ENCODE measurements at places on chromosomes 2 and 18. TPM values are rescaled to one million over a fixed set of nuclear protein-coding genes. Genes with fewer than 3 reads are reported as not detected.

DNA sequence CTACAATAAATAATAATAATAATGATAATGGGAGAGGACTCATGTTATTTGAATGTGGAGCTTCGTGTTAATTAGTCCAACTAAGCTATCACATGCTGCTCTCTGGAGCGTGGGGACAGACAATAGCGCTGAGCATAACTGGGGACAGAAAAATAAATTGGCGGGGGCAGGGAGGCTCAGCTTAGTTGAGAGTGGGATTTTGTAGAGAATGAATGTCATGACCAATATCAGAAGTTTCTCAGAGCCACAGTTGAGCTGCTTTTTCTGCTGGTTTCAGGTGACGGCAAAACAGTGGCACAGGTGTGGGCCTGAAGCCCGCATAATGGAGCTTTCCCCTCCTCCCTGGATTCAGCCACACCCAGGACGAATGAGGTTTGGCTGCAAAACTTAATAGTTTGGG, 111.1 kb upstream of the CAB39 start:
- no peak for DNase-seq

PID1 gene
- total RNA-seq: 3.3 TPM

TTC27 gene
- 29.1 TPM for total RNA-seq

AKAIN1 gene
- total RNA-seq: not detected

DNA sequence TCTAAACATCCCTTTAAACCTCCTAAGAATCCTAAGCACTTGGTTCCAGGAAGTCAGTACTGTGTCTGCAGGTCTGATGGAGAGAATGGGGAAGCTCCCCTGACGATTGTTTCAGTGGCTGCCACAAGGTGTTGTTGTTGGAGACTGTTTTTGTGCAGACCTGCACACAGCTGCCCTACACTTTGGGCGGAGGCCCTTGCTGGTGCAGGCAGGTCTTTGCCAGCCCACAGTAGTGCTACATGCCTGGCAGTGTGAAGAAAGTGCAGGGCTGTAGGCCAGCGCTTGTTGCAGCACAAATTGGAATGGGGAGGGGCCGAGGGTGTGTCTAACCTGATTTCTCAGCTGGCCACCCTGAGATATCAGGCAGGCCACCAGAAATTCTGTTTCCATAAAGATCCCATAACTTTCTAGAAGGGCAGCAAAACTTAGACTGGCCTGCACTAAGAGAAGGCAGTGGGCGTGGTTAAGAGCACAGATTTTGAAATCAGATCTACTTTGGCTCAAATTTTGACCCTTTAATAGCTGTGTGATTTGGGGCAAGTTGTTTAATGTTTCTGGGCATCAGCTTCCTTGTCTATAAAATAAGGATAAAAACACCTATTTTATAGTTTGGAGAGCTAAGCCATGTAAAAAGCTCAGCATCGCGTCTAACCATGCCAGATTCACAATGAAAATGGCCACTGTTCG, 83.7 kb upstream of the SLC1A4 start:
- no peak for DNase-seq

RNU2-63P gene
- 6.6 TPM for total RNA-seq

DNA sequence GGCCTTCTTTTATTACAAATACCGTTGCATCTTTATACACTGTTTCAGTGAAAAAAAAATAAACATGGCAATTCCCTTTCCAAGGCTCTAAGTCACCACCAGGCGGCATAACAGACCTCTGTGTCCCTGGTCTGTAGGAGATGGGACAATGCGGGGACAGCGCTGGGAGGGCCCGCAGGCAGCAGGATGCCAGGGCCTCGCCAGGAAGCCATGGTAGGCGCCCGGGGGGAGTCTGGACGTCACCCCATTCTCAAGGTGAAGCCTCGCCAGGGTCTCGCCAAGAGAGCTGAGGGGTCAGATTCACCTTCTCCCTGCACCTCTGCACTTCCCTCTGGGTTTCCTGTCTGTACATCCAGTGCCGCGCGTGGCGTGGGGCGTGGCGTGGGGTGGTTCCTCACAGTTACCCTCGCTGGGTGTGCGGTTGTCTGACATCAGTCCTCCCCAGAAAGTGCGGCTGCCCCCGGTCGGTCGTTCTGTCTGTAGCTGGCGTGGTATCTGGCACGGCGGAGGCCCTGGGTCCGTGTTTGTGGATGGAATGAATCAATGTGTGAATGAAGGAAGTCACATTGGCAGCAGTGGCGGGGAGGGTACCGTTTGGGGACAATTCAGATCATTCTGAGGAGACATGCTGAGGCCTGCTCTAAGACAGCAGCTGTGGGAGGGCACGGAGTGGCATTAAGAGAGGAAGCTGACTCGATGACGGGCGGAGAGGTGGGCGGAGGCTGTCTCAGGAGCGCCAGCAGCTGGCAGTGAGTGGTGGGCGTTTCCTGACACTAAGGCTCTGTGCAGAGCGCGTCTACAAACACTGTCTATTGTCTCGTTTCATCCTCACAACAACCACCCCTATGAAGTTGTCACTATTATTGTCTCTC, 46.0 kb downstream of the LRRFIP1 start:
- DNase-seq: no peak

DSEL gene
- total RNA-seq: 20.6 TPM

DNA sequence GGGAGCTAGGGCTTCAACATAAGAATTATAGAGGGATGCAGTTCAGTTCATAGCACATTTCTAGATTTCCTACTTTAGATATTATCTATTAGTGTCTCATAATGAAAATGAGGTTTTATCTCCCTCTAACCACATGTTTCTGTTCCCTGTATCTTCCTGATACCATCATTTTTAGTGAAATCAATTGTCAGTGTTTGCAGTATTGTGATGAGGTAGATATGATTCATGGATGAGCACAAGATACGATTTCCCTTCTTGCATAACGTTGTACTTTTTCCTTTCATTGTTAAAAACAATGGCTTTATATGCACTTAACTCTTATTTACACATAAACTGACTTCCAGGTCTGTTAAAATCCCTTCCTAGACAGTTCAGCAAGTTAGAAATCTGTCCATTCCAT, 211.4 kb downstream of the ZBTB7C start:
- no peak for DNase-seq

GRCh38 chr2:82837588-82838304, 1621.3 kb downstream of the SUCLG1 start:
- DNase-seq: no peak

GRCh38 chr2:126949775-126950174, 51.1 kb downstream of the TEX51 start:
- no peak for DNase-seq

GPR35 gene
- total RNA-seq: not detected

DNA sequence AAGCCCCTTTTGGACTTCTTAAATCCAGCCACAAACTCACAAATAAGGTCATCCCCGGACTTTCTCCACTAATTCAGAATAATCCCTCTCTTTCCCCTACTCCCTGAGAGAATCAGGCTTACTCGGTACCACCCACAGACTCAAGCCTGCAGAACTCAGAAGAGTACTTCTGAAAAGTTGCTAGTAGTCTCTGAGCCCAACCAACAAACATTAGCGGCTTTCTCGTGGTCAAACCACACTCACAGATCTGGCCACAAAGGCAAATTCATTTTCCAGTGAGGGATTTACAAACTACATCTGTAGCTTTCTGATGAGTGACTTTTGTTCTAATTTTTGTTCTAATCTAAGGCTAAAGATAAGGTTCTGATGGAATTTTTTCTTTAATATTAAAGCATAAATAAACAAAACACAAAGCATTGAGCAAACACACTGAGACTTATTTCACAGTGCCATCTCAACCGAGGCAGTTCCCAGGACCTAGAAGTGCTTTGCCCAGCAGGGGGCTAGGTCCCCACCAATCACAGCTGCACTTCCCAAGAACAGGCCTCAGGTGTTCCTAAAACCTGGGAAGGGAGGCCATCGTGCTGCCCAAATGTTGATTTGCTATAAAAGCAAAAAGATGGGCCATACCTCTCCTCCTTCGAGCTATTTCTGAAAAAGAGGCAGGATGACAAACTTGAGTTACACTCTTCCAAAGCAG, 110.7 kb downstream of the COLEC12 start:
- no peak for DNase-seq

LYPD1 gene
- 2.1 TPM for total RNA-seq

CERKL gene
- not detected for total RNA-seq

DNA sequence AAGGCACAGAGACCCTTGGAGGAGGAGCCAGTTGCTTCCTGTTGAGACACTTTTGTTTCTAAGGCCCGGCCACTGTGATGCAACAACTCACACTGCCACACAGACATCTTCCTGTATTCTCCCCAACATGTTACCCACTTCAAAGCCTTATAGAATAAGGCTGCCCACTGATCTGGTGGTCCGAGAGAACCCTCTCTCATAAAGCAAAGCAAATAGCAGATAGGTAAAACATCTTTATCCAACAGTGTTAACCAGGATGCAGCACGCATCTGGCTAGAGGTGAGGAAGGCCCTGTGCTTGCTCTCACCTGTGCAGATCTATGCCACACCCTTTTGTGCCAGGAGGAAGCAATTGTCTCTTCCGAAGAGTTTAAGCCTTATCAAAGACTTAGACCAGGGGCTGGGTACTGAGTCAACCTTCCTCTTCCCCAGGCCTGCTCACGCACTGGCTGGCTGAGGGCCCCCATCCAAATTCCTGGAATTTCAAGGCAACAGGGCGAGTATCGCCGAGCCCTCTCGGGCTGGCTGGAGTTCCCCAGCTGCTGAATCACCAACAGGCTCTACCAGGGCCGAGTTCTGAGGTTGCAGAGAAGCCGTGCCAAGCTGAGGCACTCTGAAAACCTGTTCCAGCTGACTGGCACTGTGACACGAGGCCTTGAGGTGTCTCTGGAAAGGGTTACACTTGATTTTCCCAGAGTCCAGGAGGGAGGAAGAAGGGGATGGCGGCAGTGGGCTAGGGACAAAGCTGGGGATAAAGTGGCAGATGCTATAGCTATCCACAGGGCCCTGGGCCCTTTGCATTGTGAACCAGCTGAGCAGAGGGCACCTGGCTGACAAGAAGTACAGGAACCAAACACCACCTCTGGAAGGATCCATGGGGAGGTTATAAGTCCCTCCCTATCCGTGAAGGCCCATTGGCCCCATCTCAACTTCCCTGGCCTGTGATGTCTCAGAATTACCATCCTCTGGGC, 29.3 kb downstream of the TGFA start:
- peak; percentile 21 for DNase-seq

GRCh38 chr18:48734460-48734859, 195.6 kb downstream of the CTIF start:
- no peak for DNase-seq
